Dermis blood vessel endothelial cell (primary cell): ENCODE measurements at places on chromosomes 1 and 21. TPM values are rescaled to one million over a fixed set of nuclear protein-coding genes. Genes with fewer than 3 reads are reported as not detected.

The MRPL20 gene
- total RNA-seq: 98.2 and 102 TPM in 2 replicates

The S1PR1 gene
- 311 and 394 TPM in 2 replicates for total RNA-seq

The RHD gene
- 0.09 and 0.34 TPM in 2 replicates for total RNA-seq

The LEPR gene
- 81.2 and 109 TPM in 2 replicates for total RNA-seq

The TFF2 gene
- not detected in 2 replicates for total RNA-seq

The FHAD1 gene
- under 0.01 and 0.23 TPM in 2 replicates for total RNA-seq
